ENCODE measurements at places on chromosomes 5 and 9. TPM values are rescaled to one million over a fixed set of nuclear protein-coding genes. Genes with fewer than 3 reads are reported as not detected.

The SLC25A2 gene
- 1.8 TPM for total RNA-seq

The LEAP2 gene
- 5.9 TPM for total RNA-seq

The CLIC3 gene
- total RNA-seq: 3.8 TPM

The CCNJL gene
- total RNA-seq: 26.8 TPM

The IFNA21 gene
- total RNA-seq: not detected

The SLC36A2 gene
- not detected for total RNA-seq

The NUTM2F gene
- total RNA-seq: not detected

The THBS4 gene
- total RNA-seq: 5.3 TPM

The TXNDC8 gene
- total RNA-seq: not detected

The PCDHB13 gene
- 4.1 TPM for total RNA-seq

The ORM2 gene
- not detected for total RNA-seq

The IQGAP2 gene
- total RNA-seq: 75.4 TPM

The PPP1R26 gene
- 26.5 TPM for total RNA-seq

The RASGEF1C gene
- total RNA-seq: not detected

The EGR1 gene
- total RNA-seq: 69.9 TPM

The SPINK6 gene
- total RNA-seq: not detected

Measured in transverse colon (tissue), 4 donors.